Stimulated activated CD8-positive, alpha-beta memory T cell treated with anti-CD3 and anti-CD28 coated beads, Interleukin-15, amount 100 ng/mL, for 1 hour (primary cell): ENCODE measurements at places on chromosomes 2 and 18.

DNA sequence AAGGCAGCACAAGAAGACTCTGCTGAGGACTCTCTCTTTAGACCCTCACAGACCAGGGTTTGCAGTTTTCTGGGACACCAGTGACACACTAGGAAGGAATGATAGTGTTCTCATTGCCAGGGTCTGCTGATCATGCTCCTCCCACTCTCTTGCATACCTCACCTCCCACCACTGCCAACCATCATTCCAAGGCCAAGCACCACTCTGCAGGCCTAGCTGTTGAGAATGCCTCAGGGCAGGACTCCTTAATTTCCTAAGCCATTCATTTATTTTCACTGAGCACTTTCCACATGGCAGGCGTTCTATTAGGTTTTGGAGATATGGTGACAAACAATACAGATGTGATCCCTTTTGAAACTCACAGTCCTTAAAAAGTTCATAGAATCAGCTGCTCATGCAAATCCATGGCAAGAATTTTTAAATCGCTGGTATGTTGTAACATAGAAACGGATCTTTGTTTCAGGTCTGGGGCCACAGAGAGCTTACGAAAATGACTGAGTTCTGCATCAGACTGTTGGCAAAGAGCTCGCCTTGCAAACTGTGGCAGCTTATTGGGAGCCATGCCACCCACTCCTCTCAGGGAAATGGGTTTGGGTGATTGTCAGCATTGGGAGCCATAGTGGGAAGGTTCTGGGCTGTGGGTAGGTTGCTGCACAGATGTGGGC is 78.5 kb downstream of the XDH start:
- DNase-seq: no peak

DNA sequence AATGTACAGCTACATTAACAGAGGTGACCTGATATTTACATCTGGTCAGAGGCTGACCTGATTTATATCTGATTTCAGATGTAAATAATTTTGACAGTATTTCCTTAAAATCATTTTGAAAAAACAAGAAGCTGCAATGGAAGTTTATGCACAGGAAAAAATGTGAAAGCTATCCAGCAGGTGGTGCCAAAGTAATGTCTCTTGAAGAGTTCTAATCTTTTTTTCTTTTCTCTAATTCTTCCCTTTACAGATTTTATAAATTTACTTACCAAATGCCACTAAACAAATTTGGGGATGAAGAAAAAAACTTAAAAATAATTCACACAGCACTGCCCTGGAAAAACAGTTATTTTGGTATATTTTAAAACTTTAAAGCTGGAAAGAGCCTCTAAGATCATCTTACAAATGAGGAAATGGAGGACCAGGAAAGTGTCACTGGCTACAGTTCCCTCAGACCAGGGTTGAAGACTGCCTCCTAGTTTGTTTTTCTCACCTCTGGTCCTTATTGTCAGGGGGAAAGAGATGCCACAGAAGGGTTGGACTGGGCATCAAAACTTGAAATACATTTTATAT is 16.4 kb upstream of the FBLN7 start:
- DNase-seq: peak; percentile 17

DNA sequence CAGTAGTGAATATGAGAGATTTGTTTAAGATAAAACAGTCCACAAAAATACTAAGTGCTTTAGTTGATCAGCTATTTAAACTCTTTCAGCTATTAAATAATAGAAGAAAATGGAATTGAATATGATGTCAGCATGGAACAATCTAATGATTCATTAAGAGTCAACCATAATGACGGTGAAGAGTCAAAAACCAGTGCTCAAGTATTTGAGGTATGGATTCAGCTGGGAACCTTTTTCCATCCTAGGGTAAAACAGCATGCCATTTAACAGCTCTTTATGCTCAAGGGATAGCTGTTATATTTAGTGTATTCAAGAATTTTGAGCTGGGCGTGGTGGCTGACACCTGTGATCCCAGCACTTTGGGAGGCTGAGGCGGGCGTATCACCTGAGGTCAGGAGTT is 29.7 kb downstream of the CARF start:
- DNase-seq: no peak

DNA sequence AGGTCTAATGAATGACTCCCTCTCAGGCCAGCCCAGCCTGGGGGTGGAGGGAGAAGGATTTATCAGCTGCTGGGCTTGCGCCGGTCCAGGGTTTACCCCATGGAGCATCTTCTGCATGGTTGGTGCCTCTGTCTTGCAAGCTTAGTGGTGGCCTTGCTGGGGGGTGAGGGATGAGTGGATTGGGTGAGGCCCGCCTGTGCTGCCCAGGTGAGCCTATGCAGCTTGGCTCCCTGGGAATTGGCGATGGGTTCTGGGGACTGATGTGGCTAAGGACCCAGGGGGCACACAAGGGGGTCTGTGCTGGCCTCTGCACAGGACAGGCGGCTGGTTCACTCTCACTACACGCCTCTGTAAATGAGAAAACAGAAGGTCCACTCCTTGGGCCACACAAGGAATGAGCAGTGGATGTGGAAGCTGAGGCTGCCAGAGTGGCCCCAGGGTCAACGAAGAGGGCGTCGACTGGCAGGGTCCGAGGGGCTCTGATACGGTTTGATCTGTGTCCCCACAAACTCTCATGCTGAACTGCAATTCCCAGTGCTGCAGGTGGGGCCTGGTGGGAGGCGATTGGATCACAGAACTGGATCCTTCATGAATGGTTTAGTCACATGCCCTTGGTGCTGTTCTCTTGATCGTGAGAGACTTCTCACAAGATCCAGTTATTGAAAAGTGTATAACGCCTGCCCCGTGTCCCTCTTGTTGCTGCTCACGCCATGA is 151.6 kb upstream of the HDAC4 start:
- DNase-seq: no peak

DNA sequence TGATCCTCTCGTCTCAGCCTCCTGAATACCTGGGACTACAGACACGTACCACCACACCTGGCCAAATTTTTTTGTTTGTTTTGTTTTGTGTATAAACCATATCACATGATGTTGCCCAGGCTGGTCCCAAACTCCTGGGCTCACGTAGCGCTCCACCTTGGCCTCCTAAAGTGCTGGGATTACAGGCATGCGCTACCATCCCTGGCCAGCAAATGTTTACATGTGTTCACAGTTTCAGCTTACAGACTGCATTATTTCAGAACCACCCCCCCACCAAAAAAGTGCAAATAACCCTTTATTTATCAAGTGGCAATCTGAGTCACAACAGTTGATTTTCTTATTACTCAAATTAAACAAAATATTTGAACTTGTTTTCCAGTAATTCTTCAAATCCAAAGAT is 54.3 kb downstream of the ABCA12 start:
- no peak for DNase-seq

- DNase-seq: no peak
Observed at GRCh38 chr2:46379213-46380037, 82.2 kb downstream of the EPAS1 start.

DNA sequence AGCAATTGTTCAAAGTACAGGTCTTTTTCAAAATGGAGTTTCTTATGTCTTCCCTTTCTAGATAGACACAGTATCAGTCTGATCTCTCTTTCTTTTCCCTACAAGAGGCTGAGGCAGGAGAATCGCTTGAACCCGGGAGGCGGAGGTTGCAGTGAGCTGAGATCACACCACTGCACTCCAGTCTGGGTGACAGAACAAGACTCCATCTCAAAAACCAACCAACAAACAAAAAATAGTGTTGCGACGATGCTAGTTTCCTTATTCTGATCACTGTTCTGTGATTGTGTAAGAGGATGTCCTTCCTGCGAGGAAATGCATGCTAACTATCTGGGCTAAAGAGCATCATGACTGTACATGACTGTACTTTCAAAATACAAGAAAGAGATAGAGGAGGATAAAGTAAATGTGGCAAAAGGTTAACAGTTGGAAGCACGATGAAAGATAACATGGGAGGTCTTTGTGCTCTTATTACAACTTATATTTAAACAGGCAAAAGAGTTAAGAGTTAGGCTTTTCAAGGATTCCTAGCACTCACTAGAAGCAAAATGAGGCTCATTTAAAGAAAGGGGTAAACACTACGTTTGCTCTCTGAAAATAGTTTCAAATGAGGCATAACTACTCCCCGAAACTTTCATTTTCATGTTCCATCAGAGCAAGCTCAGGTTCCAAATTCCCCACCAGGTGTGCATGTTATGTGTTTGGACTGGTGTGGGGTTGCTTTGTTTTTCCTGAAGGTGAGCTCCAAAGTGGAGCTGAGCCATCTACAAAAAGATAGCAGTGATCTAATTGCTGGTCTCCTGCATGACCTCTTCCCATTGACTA is 23.8 kb downstream of the SOWAHC start:
- DNase-seq: no peak

- DNase-seq: no peak
Observed at GRCh38 chr2:139622691-139623090, 842.5 kb upstream of the NXPH2 start.

DNA sequence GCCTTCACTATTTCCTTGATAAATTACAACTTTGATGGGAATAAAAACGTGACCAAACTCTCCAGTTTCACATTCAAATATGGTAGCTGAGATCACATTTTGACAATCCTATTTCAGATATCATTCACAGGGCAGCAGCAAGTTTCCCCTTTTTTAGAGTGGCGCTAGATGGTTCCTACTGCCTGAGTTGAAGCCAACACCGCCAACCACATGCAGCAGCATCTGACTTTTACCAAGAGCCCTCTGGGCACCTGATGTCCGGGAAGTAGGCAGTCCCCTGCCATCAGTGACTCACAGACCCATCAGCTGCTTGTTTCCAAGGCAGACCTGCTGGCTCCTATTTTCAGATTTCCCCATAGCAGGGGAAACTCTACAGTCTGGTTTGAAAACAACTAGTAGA is 4.0 kb upstream of the MREG start:
- no peak for DNase-seq

GRCh38 chr18:30234755-30235154 is 807.8 kb downstream of the DSC3 start:
- no peak for DNase-seq

DNA sequence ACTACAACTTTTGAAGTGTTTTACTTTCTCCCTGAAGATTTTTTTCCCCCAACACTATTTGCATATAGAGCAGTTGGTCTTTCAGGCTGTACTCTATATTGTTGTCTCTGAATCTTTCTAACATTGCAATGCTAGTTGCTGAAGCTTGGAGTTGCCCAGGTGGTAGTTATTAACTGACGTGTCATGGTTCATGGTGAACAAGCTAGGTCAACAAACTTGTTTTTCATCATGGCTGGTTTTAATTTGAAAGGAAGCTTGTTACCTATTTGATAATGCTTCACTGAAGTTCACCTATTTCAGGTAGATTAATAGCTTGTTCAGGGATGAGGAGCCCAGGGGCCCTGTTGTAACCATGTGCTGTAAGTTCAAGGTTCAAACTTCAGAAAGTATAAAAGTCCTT is 158.8 kb upstream of the ZEB2 start:
- DNase-seq: no peak

GRCh38 chr2:132797071-132797470 is 127.1 kb upstream of the LYPD1 start:
- no peak for DNase-seq

DNA sequence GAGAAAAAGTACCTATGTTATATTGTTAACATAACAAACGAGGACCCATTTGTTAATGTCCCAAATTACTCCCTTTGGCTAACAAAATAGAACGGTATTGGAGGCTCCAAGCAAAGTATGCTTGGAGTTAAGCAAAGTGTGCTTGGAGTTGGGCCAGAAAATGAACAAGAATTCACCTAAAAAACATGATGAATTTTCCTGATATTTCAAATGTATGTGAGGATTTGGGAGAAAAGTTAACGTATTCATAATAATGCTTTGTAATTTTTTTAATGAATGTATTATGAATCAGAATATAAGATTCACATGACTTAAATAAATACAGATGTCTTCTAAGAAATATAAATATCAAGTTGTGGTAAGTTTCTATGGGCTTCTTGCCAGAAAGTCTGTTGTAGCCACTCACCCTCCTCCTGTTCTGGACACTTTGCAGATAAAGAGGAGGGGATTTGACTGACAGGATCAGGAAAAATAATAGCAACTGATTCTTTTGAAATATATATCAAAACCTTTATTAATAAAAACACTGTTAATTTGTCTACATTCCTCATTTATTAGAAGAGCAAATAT is 423.7 kb upstream of the MMADHC start:
- no peak for DNase-seq

DNA sequence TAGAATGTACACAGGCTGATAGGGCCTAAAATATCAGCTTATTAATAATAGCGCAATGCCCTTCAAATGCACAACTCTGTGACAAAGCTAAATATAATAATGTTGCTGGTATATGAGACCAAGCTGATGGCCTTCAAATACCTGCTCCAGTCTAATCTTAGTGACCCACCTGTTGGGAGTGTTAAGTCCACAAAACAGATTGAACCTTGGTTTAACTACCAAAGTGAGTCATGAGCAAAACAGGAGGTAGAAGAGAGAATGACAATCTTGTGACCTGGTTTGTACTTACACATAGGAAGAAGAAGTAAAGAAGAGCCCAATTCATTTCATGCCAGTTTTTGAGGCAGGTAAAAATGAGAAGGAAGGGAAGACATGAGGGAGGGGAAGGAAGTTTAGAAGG is 295.0 kb downstream of the NR4A2 start:
- no peak for DNase-seq

GRCh38 chr2:23760736-23761135 is 166.2 kb downstream of the ATAD2B start:
- DNase-seq: no peak

DNA sequence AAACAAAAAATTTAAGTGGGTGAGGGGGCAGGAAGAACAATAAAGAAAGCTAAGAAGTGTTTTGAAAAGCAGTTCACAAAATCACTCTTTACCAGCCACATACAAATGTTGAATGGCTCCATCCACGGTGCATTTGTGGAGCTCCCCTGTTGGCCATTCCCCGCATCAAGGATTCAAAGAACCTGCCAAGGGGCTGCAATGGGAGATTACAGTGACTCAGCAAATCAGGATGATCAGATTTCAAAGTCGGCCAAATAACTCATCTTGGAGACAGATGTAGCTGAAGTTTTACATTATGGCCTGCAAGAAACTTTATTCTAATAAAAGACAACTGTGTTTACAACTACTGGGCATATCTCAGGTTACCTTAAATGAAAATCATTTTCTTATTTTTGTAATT is 26.9 kb downstream of the COL4A3 start:
- DNase-seq: no peak

DNA sequence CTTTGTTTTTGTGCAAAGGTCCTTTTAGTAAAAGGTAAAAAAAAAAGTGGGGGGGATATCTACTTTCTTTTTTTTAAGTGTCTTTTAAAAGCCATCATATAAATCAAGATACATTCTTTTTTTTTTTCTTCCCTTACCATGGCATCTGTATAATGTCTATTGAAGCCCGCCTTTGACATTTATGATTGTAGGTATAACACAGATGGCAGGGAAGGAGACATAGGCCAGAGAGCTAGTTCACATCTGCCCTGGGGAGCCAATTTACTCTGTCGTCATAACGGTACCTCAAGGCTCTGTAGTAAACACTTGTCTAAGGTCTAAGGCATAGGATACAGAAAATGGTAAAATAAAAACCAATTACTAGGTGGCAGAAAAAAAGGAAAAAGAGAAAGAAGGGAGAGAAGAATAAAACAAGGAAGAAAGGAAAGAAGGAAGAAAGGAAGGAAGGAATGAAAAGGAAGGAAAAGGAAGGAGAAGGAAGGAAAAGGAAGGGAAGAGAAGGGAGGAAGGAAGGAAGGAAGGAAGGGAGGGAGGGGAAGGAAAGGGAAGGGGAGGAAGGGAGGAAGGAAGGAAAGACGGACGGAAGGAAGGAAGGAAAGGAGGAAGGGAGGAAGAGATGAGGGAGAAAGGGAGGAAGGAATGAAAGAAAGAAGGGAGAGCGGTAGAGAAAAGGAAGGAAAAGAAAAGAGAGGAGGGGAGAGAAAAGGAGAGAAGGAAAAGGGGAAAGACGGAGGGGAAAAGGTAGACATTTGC is 343.5 kb downstream of the RBM43 start:
- DNase-seq: no peak

- no peak for DNase-seq
Observed at GRCh38 chr2:8674420-8675009, 7.3 kb upstream of the ID2 start.
